ENCODE measurements at places on chromosomes 12 and 14. TPM values are rescaled to one million over a fixed set of nuclear protein-coding genes. Genes with fewer than 3 reads are reported as not detected.
A peak's percentile ranks its signal among the peaks of the same experiment; 100 is the strongest.

DNA sequence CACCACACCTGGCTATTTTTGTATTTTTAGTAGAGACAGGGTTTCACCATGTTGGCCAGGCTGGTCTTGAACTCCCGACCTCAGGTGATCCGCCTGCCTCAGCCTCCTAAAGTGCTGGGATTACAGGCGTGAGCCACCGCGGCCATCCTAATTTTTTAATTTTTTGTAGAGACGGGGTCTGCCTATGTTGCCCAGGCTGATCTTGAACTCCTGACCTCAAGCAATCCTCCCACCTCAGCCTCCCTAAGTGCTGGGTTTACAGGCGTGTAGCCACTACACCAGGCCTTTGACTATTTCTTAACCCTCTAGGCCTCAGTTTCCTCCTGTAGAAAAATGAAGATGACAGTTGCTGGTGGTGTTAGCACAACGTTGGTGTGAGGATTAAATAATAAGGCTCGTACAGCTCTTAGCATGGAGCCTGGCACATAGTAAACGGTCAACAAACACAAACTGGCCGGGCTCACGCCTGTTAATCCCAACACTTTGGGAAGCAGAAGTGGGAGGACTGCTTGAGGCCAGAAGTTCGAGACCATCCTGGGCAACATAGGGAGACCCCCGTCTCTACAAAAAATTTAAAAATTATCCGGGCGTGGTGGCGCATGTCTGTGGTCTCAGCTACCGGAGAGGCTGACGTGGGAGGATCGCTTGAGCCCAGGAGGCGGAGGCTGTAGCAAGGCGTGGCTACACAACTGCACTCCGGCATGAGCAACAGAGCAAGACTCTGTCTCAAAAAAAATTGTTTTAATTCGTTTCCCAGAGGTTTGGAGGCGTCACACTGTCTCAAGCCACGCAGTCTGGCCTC is 979 bp downstream of the DDX54 start:
- peak; percentile 80 for DNase-seq

DNA sequence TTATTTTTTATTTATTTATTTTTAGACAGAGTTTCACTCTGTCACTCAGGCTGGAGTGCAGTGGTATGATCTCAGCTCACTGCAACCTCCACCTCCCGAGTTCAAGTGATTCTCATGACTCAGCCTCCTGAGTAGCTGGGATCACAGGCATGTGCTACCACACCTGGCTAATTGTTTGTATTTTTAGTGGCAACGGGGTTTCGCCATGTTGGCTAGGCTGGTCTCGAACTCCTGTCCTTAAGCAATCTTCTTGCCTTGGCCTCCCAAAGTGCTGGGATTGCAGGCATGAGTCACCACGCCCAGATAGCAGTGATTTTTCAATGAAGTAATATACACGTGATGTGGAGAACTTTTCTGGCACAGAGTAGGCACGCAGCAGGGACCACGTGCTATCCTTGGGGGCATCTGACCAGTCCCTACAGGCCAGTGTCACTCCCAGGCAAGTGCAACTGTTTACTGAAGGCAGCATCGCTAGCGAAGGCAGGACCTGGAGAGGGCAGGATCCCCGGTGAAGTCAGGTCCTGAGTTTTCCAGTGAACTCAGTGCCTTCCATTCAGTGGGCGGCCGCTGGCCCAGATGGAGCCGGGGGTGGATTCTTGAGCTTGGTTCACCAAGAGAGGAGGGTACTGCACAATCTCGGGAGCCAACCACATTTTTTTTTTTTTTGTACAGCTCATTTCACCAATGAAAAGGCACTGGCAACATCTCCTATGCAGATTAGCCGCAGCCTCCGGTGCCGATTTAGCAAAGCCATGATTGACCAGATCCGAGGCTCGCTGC is 11.1 kb upstream of the CLMN start:
- DNase-seq: no peak

DNA sequence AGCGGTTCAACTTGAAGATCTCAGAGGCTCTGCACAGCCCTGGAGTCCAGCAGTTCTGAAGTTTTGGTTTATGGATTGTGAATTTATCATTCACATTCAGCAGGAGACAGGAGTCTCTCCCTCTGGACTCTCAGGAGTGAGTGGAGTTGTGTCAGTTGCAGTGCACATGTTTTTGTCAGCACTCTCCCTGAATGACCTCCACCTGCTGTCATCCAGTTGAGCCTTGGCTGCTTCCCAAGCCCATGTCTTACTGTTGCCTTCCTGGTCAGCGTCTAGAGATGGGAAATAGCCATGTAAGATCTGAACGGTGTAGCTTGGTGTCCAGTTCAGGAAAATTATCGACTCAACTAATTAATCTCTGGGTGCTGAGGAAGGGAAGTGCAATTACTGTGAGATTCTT is 133.2 kb downstream of the PRKCH start:
- DNase-seq: peak; percentile 72

Gene KSR2
- total RNA-seq: 0.22 TPM

DNA sequence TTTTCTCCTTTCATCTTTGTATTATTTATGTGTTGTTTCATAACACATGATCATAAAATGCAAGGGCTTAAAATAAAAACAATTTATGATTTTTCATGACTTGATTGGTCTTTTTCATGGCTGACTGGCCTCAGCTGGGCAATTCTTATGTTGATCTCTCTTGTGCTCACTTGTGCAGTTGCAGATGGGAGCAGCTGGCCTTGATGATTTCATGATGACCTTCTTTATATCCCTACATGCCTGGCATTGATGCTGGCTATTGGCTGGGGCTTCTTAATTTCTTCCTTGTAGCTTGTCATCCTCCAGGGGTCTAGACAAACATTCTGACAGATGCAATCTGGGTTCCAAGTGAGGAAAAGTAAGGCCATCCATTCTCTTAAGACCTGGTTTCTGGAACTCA is 1832.8 kb upstream of the FLRT2 start:
- DNase-seq: no peak

GRCh38 chr14:24186831-24187538 is 1.6 kb downstream of the IPO4 start:
- DNase-seq: no peak

Gene SSPN
- 0.22 TPM for total RNA-seq

- DNase-seq: no peak
Measured at GRCh38 chr14:71140157-71140556, 232.9 kb downstream of the PCNX1 start.

- DNase-seq: no peak
Measured at GRCh38 chr12:6399884-6400644, 16.1 kb downstream of the LTBR start.
